Uterus (tissue), 4 donors: ENCODE measurements at places on chromosomes 1 and 21. TPM values are rescaled to one million over a fixed set of nuclear protein-coding genes. Genes with fewer than 3 reads are reported as not detected.

Gene SERPINC1
- total RNA-seq: not detected

Gene TMCC2
- 6.0 TPM for total RNA-seq

DNA sequence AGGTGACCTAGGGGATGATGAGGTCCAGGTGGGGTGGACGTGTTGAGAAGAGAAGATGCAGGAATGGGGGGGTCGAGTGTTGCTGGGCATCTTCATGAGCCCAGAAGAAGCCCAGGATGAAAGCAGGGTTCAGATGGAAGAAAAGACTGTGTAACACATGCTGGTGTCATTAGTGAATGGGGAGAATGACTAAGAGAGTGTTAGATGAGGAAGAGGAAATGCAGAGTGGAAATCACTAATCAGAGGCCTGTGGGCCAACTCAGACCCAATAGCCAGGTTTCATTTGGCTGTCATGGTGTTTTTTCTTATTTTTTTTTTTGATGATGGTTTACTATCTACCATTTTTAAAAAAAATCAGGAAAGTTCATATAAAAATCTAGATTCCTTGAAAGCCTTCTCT, 180.8 kb upstream of the CAMK1G start:
- no peak for DNase-seq

DNA sequence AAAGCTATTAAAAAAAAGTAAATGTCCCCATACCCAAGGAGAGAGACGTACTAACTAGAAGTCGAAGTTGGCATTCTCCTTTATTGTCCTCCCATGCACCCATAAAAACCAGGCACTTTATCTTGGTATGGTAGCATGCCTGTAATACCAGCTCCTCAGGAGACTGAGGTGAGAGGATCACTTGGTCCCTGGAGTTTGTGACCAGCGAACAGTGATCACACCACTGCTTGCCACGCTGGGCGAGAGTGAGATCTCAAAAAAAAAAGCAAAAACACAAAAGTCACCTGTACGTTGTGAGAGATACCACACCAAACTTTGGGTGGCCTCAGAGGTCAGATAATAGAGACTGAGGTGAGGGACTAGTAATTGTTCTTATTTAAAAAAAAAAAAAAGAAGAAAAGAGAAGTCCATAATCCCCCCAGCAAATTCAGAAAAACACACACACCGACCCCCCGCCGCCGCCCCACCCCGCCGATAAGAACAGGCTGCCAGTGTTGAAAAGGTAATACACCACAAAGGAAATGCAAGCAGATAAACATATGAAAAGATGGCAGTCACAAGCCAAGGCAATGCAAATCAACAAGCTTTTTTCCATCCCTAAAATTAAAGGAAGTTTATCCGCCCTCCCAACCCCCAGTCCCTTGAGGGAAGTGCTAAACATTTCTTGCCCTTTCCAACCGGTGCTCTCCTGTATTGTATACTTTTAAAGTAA, 3.6 kb downstream of the L1TD1 start:
- DNase-seq: no peak

GRCh38 chr1:57866998-57867397, 443.1 kb upstream of the DAB1 start:
- no peak for DNase-seq

DNA sequence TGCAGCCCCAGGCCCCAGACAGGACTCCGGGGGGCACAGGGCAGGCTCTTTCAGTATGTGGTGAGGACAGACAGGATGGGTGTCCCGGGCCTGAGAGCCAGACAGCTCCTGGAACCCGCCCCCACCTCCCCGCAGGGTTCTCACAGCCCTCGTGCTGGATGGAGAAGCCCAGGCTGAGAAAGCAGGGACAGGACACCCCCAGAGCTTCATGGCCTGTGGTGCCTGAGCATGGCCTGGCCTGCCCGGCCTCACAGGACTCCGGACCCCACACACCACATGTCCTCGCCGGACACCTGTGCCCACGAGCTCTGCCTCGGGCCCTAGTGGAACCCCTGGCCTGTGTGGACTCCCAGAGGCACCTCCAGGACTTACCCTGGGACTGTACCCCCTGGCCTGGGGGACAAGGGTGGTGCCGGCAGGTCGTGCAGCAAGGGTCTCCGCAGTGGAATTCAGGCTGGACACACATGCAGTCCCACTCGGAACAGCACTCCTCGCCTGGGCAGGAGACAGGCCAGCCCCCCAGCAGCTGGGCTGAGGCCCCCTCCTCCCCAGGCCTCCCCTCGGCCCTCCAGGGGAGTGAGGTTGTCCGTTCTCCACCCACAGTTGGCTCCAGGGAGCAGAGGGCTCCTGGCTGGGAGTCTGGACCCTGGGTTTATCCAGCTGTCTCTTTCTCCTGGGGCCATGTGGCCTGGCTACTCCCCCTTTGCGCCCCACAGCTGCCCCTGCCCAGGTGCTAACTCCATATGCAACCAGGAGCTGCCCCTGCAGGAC, 1.2 kb downstream of the TNFRSF18 start:
- no peak for DNase-seq

GRCh38 chr1:165683848-165684485, 14.4 kb downstream of the ALDH9A1 start:
- DNase-seq: no peak

GRCh38 chr1:208235982-208236761, 8.0 kb downstream of the PLXNA2 start:
- peak; percentile 78 for DNase-seq

DNA sequence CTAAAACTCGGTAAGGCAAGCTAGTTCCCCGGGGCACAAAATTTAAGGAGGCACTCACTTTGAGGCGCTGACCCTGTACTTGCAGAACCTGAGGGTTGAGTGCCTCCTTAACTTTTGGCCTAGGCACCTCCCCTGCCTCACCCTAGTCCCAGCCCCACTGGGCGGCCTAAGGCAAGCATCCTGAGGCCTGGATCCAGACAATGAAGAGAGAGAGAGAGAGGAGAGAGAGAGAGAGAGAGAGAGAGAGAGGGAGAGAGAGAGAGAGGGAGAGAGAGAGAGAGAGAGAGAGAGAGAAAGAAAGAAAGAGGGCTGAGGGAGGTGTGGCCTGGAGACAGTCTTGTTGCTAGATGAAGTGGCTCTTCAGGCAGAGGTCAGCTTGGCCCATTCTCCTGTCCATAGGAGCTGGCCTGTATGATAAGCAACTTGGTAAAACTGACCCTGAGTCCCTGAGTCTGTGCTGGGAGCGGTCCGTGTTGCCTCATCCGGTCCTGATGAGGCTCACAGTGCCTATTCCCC, 7.4 kb upstream of the LRRN2 start:
- DNase-seq: no peak

GRCh38 chr1:182453631-182454030, 3.7 kb downstream of the RGSL1 start:
- no peak for DNase-seq

- peak; percentile 57 for DNase-seq
Observed at GRCh38 chr1:119611701-119612113, 36.4 kb downstream of the ZNF697 start.

DNA sequence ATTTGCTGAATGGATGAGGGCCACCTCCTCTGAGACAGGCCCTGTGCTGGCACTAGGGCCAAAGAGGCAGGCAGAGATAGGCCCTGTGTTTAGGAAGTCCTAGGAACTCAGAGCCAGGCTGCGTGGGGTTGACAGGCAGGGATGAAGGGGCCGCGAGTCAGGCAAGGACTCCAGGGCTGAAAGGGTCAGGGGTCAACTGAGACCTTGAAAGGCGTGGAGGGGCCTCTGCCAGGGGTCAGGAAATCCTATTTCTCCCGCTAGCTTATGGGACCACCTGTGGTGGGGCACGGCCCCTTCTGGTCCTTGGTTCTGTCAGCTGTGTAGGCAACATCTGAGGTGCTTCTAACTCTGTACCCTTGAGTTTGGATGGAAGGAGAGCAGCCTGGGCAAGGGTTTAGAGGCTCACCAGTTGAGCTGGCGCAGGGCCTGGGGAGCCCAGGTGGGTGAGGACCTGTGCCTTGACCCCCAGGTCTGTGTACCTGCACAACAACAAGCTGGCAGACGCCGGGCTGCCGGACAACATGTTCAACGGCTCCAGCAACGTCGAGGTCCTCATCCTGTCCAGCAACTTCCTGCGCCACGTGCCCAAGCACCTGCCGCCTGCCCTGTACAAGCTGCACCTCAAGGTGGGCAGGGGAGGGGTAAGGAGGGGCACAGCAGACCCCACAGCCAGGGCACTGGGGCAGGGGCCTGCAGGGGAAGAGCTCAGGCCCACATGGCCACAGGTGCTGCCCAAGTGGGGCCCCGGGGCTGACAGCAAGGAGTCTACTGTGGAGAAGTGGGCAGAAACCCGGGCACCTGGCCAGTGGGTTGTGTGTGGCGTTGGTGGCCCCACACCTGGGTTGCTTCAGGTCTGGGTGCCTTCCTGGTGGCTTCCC, 14.9 kb downstream of the PODN start:
- no peak for DNase-seq
